Spinal cord (tissue), 10 donors: ENCODE measurements at places on chromosomes 4 and X.

GRCh38 chr4:27115221-27115620 lies 254.6 kb downstream of the STIM2 start:
- no peak overlapping the region for H3K4me3 ChIP-seq
- no peak for DNase-seq
- no peaks in the 10 kb centered on the region for H3K4me1 ChIP-seq
- no peak overlapping the region for H3K27ac ChIP-seq
- no peaks in the 10 kb centered on the region for H3K27me3 ChIP-seq
- H3K36me3 ChIP-seq = no peaks in the 10 kb centered on the region

GRCh38 chr4:148737061-148737770 lies 295.0 kb upstream of the NR3C2 start:
- H3K36me3 ChIP-seq = no peaks in the 10 kb centered on the region
- DNase-seq = no peak
- H3K27me3 ChIP-seq = no peaks in the 10 kb centered on the region
- no peak overlapping the region for H3K27ac ChIP-seq
- H3K4me1 ChIP-seq = no peaks in the 10 kb centered on the region

- no peak overlapping the region for H3K4me3 ChIP-seq
- H3K36me3 ChIP-seq = no peaks in the 10 kb centered on the region
- no peaks in the 10 kb centered on the region for H3K4me1 ChIP-seq
- H3K27me3 ChIP-seq = no peaks in the 10 kb centered on the region
Measured at GRCh38 chrX:45628041-45628440, 427.4 kb upstream of the DIPK2B start.

DNA sequence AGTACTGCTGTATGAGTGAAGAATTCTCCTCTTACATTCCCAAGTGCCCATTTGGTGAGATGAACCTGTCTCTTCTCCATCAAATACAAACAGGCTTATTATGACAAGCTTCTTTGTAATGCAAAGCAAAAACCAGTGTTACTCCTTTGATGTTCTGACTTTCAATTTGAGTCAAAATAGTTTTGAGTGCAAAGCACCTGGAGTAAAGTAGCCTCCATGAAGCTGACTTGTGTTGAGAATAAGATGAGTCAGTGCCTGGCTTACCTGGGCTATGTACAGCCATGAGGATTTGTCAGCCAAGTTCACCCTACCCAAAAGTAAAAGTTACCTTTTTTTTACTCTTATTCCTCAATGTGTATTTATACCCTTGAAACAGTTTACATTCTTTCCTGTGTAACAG lies 132.5 kb upstream of the FMR1 start:
- no peak for DNase-seq
- H3K27me3 ChIP-seq = no peaks in the 10 kb centered on the region
- H3K4me1 ChIP-seq = no peaks in the 10 kb centered on the region
- no peaks in the 10 kb centered on the region for H3K36me3 ChIP-seq
- H3K27ac ChIP-seq = no peak overlapping the region
- no peak overlapping the region for H3K4me3 ChIP-seq

GRCh38 chrX:130523460-130524394 lies 121.9 kb downstream of the RBMX2 start:
- no peak overlapping the region for H3K27ac ChIP-seq
- peaks cover 3% of the 10 kb centered on the region for H3K4me1 ChIP-seq
- H3K36me3 ChIP-seq = no peaks in the 10 kb centered on the region
- DNase-seq = no peak

GRCh38 chr4:104693601-104694201 lies 199.0 kb upstream of the CXXC4 start:
- no peak for DNase-seq
- no peaks in the 10 kb centered on the region for H3K36me3 ChIP-seq
- no peak overlapping the region for H3K4me3 ChIP-seq
- no peak overlapping the region for H3K27ac ChIP-seq
- no peaks in the 10 kb centered on the region for H3K27me3 ChIP-seq
- no peaks in the 10 kb centered on the region for H3K4me1 ChIP-seq

- DNase-seq = no peak
- H3K4me1 ChIP-seq = peaks cover 12% of the 10 kb centered on the region
- H3K27ac ChIP-seq = no peak overlapping the region
- H3K4me3 ChIP-seq = no peak overlapping the region
Measured at GRCh38 chrX:150767475-150768131, 74.4 kb downstream of the MTMR1 start.

- no peaks in the 10 kb centered on the region for H3K36me3 ChIP-seq
- no peak for DNase-seq
- no peak overlapping the region for H3K4me3 ChIP-seq
- H3K27ac ChIP-seq = no peak overlapping the region
Measured at GRCh38 chr4:48651914-48652313, 128.2 kb downstream of the FRYL start.
